ENCODE measurements at places on chromosomes 13 and 19.
A peak's percentile ranks its signal among the peaks of the same experiment; 100 is the strongest.

- DNase-seq: no peak
Observed at GRCh38 chr19:41278478-41278877, 14.3 kb downstream of the HNRNPUL1 start.

GRCh38 chr19:3370214-3370720 is 3.9 kb downstream of the NFIC start:
- no peak for DNase-seq

DNA sequence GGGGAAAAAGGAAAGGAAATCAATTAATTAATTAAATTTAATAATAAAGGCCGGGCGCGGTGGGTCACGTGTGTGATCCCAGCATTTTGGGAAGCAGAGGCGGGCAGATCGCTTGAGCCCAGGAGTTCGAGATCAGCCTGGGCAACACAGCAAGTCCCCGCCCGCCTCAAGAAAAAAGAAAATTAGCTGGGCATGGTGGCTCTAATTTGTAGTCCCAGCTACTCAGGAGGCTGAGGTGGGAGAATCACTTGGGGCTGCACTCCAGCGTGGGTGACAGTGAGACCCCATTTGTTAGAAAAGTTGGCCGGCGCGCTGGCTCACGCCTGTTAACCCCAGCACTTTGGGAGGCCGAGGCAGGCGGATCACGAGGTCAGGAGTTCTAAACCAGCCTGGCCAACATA is 733 bp upstream of the CD320 start:
- no peak for DNase-seq

- peak; percentile 75 for DNase-seq
Observed at GRCh38 chr19:55212447-55212846, 3.1 kb upstream of the PTPRH start.

DNA sequence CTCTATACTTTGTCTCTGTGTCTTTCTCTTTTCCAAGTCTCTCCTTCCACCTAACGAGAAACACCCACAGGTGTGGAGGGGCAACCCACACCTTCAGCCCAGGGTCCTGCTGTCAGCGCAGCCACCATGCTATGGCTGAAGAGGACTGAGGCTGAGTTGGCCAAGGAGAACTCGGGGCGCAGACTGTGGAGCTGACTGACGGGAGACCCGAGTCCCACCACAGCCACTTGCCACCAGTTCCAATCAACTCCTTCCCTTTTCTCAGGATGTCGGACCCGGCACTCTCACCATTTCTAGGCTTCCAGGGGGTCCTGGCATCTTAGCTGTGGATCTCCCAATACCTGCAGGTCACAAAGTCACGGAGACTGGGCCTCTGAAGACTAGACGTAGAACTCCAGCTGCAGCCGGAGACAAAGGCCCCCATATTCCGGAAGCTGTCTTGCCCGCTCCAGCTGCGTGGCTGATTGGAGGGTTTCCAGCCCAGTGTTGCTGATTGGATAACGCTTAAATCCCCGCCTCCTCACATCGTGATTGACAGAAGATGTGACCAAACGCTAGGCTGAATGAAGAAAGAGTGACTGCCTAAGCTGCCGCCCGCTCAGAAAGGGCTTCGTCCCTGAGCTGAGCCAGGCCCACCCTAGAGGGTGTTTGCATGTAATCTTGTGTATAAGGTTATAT is 63.6 kb downstream of the ZNF429 start:
- no peak for DNase-seq

GRCh38 chr19:54707962-54708361 is 16.3 kb upstream of the KIR3DL3 start:
- no peak for DNase-seq

DNA sequence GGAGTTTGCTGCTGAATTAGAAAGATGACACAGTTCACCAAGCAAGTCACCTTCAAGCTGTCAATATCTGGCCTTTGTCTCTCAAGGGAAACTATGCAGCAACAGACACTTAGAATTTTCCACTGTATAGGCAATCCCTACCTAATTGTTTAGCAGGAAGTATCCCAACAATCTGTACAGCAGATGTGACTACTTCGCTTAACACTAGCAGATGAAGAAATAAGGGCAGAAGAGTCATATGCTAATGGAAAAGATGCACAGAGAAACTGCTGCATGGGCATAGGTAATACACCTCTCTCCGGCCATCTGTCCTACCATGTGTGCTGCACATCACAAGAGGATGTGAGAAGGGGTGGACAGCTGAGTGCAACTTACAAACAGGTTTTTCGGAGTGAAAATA is 851.2 kb downstream of the PCDH9 start:
- peak; percentile 44 for DNase-seq

DNA sequence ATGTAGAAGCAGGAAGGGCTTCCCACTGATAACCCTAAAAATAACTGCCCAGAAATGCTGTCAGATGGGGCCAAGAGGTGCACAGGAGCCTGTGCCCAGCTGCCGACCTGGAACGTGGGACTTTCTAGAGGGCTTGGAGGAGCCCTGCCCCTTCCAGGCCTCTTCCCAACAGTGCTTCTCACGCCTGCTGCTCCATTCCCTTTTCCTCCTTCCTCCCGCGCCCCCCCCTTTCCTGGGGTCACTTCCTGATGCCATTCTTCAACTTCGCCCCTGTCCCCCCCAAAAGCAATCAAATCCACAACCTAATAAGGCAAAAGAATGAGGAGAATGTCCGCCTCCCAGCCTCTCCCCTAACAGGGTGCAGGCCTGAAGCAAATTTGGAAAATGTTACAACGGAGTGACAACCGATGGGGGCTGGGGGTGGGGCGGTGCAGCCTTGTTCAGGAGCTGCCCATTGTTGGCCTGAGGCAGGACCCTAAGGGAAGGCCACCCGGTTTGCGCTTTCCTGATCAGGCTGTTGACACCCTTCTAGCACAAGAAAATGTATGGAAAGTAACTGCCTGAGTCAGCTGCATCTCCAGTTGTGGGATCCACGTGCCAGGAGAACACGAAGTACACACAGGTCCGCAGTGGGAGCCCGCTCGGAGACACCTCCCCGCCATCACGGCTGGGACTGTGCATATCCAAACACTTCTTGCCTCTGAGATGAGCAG is 18.7 kb downstream of the ACTN4 start:
- no peak for DNase-seq

DNA sequence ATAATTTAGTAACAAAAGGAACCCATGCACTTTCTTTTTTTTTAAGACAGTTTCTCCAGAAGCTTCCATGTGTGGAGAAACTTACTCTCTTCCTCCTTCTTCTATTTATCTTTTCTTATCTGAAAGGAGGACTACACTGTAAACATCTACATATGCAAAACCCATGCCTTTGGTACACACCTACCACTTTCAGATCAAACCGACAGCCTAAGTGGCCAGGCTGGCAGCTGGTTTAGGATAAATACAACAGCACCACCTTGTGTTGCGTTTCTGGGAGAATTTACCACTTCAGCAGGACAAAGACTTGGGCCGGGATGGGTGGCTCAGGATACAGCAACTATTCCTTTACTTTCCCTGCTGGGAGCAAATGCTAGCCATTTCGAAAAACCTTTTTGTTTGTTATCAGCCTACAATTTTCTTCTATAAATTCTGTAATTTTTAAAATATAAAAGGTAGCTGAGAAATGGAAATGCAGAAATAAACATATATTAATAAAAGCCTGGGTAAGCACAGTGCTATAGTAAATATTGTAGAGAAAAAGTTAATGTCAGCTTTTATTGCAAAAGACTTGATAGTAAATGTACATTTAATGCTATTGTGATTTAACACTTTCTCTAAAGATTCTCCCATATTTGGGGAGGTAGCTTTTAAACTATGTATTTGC is 94.0 kb upstream of the RFC3 start:
- peak; percentile 69 for DNase-seq

GRCh38 chr13:76715075-76715474 is 171.1 kb downstream of the KCTD12 start:
- DNase-seq: no peak

DNA sequence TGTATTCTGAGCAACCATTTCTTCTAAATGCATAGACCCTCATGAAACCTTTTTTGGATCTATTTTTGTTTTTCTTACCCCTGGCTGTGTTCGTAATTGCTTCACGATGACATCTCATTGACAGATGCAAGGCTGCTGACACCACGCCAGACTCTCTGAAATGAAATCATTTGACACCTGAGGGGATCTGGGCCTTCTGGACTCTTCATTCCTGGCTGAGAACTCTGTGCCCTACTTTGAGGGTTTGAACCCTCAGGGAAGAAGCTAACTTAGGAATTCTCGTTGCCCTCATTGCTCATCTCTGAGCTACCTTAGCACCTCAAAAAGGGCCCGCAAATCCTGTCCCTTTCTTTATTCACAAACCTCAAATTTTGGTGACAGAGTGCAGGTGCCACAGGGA is 40.5 kb upstream of the NBEA start:
- no peak for DNase-seq

GRCh38 chr13:29513002-29513980 is 82.2 kb downstream of the SLC7A1 start:
- DNase-seq: no peak

GRCh38 chr19:35081201-35081600 is 34.4 kb upstream of the FXYD3 start:
- DNase-seq: no peak

GRCh38 chr13:53254500-53254899 is 225.9 kb downstream of the OLFM4 start:
- no peak for DNase-seq

GRCh38 chr13:30027569-30028455 is 177.4 kb upstream of the UBL3 start:
- DNase-seq: no peak

GRCh38 chr13:79481685-79482052 is 714 bp downstream of the NDFIP2 start:
- DNase-seq: no peak

GRCh38 chr13:37505531-37505930 is 93.0 kb downstream of the POSTN start:
- no peak for DNase-seq

DNA sequence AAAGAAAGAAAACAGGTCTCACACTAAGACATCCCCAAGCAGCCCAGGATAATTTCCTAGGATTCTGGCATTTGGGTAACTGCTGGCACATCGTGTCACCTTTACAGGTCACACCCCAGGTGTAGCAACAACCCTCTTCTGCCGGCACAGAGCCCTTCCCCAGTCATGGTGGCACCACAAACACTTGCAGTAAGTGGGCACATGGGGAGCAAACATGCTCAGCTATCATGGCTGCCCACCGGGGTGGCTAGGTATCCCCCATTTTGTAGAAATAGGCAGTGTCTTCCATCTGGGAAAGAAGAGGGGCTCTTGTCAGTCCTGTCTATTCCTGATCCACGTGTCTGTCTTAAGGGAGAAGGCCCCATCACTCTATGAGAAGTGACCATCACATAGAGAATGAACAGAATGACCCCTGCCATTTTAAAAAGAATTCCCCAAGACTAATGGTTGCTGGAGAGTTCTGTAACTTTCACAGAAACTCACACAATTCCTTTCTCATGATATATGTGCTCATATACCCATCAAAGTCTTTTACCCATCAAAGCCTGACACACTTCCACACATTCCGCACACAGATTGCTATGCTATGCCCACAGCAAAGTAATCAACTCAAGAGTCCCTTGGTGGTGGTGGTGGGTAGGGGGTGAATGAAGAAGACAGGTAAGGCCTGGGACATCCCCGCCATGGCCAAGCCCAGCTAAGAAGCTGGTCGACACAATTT is 33.3 kb downstream of the BRD4 start:
- DNase-seq: no peak

DNA sequence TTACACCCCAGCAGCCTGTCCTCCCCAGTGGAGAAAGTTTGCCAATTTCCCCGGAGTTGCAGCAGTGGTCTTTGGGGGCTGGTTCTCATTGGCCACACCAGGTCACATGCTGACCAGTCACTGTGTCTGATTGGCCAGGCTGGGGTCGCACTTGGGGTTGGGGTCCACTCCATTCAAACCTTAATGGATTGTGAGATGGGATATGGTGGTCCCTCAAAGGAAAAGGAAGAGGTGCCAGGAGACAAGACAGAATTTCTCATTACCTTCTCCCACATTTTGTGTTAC is 3.4 kb downstream of the PPM1N start:
- no peak for DNase-seq

- peak; percentile 7 for DNase-seq
Observed at GRCh38 chr13:29849071-29849631, 1.3 kb downstream of the UBL3 start.

DNA sequence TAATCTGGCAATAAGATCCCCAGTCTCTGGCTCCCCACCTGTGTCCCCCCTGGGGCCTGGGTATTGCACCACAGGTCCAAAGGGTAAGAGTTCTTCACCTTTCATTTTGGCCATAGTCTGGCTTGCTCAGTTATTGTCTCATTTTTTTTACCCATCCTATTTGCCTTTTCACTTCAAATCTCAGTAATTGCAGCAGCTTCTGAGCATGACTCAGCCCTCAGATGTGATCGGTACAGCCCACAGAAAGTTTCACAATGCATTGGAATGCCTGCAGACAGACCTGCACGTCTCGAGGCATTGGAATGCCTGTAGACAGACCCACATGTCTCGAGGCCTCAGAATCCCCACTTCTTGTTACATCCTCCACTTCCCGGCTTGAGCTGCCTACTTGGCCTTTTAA is 173.6 kb downstream of the NUFIP1 start:
- DNase-seq: no peak

DNA sequence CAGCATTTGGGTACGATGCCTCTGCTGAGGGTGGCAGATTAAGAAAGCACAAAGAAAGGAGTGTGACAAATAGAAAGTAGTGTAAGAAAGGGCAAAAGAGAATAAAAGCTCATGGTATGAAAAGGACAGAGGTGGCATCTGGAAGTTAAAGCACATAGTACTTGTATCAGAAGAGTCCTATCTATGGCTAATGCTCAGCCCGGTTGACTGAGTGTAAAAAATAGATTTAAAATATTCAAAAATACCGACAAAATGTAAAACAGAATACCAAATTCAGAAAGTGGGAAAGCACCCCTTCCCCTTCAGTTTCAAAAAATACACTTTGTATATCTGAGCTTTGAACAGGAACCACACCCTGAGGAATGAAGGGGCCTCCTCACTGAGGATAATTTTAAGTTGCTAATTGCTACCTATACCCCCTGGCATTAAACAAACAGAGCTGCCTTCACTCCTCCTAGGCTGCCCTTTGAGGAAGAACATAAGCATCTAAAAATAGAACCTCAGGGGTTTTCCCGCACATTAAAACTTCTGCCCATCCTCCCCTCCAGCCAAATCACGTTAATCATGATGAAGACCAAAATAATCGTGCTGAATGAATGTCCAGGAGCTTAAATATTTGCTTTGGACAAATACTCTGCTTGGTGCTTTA is 43.3 kb downstream of the DLEU7 start:
- DNase-seq: no peak

Measured in NCI-H1694 (cell line).